ENCODE measurements at places on chromosomes 1 and 21. TPM values are rescaled to one million over a fixed set of nuclear protein-coding genes. Genes with fewer than 3 reads are reported as not detected.

DNA sequence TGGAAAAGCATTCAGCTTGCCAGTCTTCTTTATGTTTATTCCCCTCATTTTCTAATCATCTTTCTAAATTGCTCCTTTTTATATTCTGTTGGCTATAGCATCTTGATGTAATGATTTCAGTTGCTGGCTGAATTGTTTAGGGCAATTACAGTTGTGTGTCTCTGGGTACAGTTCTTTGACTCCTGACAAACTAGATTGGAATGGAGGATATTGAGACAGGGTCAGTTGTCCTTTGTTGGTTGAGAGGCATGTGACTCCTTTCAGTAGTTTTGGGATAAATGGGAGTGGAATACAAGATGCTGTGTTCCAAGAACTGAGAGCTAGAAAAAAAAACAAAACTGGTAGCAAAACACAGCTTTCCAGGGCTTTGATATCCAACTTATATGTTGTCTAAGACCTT is 1.5 kb downstream of the CENPF start:
- peak; percentile 8 for DNase-seq

GRCh38 chr21:43753439-43753799 is 22.7 kb downstream of the CSTB start:
- no peak for DNase-seq

The HES4 gene
- total RNA-seq = 54.1 TPM

The KRTAP19-3 gene
- total RNA-seq = not detected

DNA sequence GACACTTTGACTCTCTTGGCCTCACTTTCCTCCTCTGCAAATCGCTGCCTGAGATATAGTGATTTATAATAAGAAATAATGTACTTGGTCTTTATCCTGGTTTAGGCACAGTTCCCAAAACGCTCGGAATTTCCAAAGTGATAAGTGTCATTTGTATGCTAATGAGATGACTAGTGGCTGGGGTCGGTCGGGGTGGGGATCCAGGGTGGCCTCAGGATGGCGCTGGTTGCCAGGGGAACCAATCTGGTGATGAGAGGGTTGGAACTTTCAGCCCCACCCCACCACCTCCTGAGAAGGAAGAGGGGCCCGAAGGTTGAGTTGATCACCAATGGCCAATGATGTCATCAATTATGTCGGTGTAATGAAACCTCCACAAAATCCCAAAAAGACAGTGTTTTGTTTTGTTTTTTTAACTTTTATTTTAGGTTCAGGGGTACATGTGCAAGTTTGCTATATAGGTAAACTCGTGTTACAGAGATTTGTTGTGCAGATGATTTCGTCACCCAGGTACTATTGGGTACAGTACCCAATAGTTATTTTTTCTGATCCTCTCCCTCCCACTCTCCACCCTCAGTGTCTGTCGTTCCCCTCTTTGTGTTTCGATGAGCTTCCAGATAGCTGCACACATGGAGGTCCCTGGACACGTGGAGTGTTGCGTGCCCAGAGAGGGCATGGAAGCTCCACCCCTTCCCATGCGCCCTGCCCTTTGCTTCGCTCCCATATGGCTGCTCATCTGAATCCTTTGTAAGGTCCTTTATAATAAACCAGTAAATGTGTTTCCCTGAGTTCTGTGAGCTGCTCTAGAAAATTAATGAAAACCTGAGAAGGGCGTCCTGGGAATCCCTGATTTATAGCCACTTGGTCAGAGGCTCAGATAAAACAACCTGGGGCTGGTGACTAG is 97.2 kb downstream of the KCNN3 start:
- DNase-seq = no peak
